Activated CD8-positive, alpha-beta memory T cell treated with anti-CD3 and anti-CD28 coated beads, Interleukin-2, amount 50 U/mL, for 4 hours (primary cell): ENCODE measurements at places on chromosomes 3 and 15.

- DNase-seq, result peak; percentile 47
These were observed 951 bp downstream of the GPR62 start for GRCh38 chr3:51955893-51956770.

DNA sequence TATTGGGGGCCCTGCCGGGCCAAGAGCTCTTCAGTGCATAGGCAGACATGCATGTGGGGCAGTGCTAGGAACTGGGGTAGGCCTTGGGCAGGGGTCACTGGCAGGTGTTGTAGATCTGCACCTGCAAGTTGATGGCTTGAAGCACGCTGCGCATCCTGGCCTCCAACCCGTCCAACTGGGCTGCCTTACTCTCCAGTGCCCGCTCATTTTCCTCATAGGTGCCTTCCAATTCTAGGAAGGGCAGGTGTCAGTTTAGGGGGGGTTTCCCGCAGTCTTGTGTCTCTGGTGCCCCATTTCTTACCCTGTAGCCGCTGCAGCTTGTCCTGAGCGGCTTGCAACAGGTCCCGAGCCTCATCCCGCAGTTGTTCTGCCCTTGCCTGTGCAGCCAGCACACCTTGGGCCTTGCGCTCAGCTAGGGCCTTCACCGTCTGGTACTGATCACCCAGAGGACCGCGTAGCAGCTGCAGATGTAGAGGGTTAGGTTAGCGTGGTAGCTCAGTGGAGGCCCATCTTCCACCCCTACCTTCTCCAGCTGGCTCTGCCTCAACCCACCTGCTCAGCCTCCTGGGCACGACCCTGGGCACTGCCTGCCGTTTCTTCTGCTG is 611 bp upstream of the USP19 start:
- no peak for DNase-seq

GRCh38 chr3:40920041-40920440 is 279.3 kb upstream of the CTNNB1 start:
- DNase-seq, result no peak

GRCh38 chr15:38128921-38129320 is 123.7 kb upstream of the SPRED1 start:
- DNase-seq, result no peak

- DNase-seq, result no peak
These were observed 779.8 kb upstream of the NR2F2 start for GRCh38 chr15:95550702-95551101.

DNA sequence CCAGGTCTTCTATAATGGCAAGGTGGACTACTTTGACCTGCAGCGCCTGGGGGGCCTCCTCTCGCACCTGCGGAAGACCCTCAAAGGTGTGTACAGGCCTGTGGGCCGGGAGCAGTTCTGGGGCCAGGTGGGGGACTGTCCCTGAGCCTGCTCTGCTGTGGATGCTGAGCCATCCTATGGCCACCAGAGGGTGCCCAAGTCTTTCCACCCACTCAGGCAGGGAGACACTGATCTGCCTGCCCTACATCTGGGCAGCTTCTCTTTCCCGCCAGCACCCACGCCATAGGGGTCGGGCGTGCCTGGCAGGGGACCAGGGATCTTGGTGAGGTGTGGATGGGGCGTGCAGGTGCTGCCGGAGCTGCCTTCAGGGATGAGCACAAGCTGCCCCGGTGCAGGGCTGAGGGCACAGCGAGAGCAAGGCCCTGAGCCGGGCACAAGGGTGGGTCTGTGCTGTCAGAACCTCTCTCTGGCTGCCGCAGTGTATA is 14.1 kb downstream of the RNF123 start:
- DNase-seq, result peak; percentile 63
